ENCODE measurements at places on chromosomes 12 and 14.

DNA sequence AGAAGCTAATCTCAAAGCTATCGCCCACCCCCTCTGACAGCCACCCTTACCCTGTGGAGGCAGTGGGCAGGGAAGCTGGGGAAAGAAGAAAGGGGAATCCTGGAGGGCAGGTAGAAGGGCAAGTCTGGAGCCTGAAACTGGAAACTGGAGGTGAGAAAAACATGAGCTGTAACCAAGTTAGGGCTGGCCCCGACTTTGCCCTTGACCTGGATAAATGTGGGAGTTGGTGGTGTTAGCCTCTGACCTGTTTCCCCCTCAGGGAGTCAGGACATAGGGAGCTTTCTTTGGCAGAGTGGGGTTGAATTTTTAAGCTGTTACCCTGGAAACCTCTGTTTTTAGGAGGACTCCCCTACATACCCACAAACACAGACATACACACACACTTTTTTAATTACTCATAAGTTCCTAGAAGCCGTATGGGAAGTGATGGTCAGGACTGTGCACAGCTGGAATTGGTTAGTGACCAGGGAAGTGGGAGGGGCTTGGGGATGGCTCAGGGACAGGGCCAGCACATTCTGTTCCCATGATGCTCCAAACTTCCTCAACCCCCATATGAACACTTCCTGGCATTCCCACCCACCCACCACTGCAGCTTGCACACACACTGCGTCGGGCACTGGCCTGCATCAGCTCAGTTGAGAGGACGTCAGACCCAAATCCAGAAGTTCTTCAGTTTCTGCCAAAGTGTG lies 5.0 kb upstream of the MMP19 start:
- DNase-seq: no peak

GRCh38 chr12:76757694-76758093 lies 6.2 kb upstream of the ZDHHC17 start:
- DNase-seq: no peak

DNA sequence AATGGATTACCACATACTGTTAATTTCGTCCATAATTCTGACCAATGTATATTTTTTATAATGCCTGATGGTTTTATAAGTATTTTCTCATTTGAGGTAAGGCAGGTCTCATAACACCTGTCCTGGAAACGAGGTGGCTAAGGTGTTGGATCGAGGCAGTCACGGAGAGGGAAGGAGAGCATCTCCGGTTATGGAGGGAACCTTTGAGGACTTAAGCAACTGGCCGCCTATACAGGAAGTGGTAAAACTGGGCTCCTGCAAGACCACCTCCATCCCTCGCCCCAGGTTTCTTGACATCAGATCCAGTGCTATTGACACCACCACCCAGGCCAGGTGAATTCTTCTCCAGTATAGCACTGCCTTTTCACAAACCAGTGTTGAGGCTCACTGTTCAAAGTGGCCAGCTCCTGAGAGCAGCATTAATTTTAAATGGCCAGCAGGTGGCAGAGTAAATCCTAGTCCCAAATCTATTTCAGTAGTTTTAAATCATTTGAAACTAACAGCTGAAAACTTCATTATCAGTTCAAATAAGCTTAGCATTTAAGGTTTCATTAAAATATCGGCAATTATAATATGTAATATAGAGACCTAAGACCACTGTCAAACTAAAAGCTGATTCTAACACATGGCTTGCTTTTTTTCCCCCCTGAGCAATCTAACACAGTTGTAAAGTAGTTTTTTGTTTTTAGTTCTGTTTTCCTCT lies 100.8 kb downstream of the PPM1A start:
- peak; percentile 14 for DNase-seq

- no peak for DNase-seq
These were observed 124.7 kb upstream of the MAX start for GRCh38 chr14:65226824-65227604.

DNA sequence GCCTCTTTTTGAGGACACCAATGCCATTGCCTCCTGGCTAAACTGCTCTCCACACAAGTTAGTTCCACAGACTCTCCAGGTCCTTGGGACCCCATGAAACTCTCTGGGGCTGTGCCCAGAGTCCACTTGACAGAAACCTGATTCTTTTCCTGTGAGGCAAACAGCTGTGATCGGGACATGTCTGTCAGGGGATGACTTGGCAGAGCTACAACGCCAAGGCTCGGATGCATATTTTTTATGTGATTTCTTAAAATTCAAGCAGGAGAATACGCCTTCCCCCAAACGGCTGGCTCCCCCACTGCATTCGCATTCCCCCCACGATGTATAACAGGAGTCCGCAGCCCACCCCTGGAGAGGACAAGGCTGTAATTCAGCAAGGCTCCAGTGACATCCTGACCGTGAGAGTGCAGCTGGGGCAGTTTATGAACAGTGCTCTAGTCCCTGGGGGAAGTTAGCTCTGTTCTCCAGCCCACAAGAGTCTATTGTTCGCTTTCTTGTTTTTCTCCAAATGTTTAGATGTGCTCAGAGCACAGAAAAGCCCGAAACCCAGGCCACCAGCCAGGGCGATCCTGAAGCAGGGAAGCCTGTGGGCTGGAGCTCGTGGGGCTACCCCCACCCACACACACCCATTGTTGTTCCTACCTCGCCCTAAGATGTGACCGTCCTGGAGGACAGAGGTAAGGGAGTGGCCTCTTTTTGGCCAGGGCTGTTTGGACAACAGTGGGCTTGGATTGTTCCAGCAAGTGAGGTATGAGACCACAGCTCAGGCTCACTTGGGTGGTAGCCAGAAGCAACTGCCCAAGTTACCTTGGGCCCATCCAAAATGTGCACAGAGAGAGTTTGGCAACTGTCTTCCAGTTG lies 159.5 kb downstream of the ZFP36L1 start:
- DNase-seq: no peak

- no peak for DNase-seq
These were observed 223.5 kb upstream of the SYT10 start for GRCh38 chr12:33663000-33663654.

- no peak for DNase-seq
These were observed 24.9 kb upstream of the FUT8 start for GRCh38 chr14:65387628-65388027.

DNA sequence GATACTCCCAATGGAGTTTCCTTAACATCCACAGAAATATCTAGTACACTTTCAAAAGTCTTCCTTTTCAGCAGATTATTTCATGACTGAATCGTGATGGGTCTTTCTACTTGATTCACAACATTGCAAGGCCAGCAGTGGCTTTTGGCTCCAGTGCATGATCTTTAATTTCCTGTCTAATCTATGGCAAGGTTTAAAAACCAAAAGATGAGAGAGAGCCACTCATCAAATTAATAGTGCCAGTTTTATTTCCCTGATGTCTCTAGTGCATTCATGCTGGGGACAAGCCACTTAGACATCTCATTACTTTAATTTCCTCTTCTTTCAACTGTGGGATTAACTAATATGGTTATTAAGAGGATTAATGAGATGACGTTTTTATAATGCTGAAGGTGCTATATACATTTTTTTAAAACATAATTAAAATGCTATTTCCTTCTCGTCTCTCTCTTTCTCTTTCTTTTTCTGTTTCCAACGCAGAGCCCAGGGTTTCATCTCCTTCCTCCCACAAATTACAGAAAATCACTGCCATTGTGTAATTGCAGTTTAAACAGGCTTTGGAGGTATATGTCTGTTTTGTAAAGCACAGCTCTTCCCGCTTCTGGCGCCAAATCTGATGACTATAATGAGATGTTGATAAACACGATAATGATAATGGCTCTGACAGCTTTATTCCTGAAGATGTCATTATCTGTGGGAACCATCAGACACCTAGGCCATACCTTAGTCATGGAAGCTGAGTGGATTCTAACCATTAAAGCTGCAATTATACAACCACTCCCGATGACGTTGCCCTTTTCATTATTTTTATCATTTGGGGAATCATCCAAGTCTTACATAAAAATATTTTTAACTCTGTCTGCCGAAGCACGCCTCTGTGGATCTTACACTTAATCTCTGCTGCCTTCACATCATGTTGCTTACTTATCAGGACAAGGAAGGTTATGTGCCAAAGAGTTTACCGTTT lies 103.1 kb upstream of the PPM1H start:
- no peak for DNase-seq

DNA sequence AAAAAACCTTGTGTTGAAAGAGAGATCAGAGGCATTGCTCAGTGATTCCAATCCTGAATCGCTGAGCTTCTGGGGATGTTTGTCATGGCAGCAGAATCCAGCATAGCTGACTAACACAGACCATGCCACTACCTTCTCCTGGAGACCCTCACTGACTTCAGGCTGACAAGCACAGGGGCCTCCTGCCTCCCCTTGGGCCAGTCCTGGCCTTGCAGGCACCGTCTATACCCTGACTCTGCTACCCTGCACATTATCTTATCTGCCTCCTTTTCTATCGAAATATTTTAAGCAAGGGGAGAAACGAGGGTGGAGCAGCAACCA lies 139.8 kb downstream of the KIF26A start:
- no peak for DNase-seq

DNA sequence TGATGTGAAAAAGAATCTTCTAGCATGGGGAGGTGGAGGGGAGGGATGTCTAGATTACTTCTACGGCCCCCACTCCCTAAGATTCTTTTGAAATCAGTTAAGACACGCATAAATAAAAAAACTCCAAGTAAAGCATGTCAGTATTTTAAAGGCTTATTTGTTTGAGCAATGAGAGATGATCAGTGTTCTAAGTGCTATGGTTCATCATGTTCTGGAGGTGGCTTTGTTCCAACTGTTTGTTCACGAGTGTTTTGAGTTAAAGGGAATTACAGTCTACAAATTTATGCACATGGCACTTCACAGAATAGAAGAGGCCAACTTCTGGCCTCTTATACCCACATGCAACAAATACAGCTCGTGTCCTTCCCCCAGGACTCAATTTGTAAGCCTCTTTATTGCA lies 394.9 kb downstream of the RAD51B start:
- no peak for DNase-seq

- DNase-seq: no peak
These were observed 41.0 kb upstream of the AMIGO2 start for GRCh38 chr12:47120736-47121135.

GRCh38 chr12:127774828-127775227 lies 492.1 kb upstream of the TMEM132C start:
- no peak for DNase-seq

GRCh38 chr14:67079846-67080245 lies 109.4 kb upstream of the GARIN2 start:
- DNase-seq: no peak

- DNase-seq: no peak
These were observed 26.1 kb upstream of the EIF4B start for GRCh38 chr12:52980096-52980649.

DNA sequence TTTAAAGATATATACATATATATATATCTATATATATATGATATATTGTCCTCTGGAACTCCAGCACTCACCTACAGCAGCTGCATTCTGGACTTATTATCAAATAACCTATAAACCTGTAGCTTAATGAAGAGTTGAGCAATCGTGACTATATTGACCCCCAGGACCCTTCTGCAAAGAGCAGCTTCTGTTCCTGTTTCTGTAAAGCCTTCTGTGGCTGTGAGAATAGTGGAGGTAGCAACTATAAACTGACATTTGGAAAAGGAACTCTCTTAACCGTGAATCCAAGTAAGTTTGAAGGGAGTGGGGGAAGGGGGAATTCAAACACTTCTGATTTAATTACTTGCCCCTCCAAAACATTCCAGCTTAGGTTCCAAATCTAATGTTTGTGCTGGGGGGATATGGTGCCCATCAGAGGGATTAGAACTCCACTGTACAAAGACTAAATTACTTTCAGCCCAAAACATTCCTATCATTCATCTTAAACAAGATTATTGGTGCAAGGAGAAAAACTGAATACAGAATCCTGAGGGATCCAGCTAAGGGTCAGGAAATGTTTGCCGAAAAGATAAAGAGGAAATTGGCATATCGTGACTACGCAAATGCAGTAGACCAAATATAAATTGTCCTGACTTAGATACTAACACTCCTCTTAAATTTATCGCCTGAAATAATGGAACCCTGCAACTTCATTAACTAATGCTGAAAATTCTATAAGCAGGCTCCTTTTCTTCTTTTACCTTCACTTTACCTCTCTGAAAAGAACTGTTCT lies 106.1 kb downstream of the DAD1 start:
- no peak for DNase-seq

- DNase-seq: no peak
These were observed 182.0 kb downstream of the DAD1 start for GRCh38 chr14:22407033-22407432.

DNA sequence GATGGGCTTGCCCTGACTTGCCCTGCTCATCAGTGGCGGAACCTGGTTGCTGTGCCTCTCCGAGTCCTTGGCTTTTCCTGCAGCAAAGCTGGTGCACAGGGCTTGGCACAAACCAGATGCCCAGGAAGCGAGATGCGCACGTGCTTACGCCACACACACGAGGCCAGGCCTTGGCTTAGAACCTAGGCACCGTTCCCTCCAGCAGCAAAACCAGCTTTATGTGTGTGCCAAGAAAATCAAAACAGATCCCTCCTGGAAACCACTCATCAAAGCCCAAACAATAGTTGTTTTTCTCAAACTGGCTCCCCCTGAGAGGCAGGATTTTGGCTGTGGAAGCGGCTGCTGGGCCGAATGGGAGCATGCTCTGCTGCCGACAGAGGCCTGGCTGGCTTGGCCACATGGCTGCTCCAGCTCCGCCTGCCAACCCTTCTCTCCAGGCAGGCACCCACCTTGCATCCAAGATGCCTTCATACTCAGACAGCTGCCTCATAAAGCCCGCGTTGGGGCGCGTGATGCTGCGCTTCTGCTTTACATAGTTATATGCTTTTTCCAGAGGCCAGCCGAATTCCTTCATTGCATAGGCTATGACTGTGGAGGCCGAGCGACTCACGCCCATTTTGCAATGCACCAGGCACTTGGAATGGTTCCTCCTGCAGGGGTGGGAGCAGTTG lies 58.7 kb downstream of the SSH1 start:
- no peak for DNase-seq

GRCh38 chr12:546920-547845 lies 87.4 kb downstream of the B4GALNT3 start:
- DNase-seq: peak; percentile 78

GRCh38 chr12:39095636-39096330 lies 190.4 kb upstream of the CPNE8 start:
- no peak for DNase-seq

GRCh38 chr12:96274331-96274730 lies 80.2 kb downstream of the ELK3 start:
- no peak for DNase-seq

DNA sequence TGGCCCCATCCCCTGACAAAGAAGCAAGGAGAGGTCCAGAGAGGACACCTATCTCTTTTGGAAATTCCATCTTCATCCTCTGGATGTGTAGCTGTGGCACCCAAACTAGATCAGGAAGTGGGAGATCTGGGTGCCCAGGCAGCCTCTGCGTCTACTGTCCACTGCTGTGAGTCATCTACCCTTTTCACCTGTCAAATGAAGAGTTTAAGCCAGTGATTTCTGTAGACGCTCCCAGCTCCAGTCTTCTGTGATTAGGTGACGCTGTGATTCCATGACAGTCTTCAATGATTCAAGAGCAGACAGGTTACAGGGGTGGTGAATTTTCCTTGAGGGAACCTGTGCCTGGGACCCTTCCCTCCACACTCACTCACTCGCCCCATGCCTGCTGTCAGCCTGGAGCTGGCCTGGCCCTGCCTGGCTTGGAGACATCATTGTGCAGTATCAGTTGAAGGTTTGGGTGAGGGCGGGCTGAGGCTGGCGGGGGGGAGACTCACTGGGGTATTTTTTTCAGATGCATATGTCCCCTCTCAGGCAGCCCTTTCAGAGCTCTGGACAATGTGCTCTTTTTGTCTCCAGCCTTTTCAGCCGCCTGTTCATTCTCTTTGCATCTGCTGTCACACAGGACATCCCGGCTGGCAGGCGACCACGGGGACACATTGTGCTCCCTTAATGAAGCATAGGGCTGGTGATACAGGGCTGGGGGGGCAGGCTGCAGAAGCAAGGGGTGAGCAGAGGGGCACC lies 56.8 kb upstream of the PARP11 start:
- no peak for DNase-seq

Data from stimulated activated CD4-positive, alpha-beta T cell treated with anti-CD3 and anti-CD28 coated beads, Interleukin-2, amount 100 ng/mL, for 24 hours (primary cell).